ENCODE measurements at places on chromosomes 1 and 21.

DNA sequence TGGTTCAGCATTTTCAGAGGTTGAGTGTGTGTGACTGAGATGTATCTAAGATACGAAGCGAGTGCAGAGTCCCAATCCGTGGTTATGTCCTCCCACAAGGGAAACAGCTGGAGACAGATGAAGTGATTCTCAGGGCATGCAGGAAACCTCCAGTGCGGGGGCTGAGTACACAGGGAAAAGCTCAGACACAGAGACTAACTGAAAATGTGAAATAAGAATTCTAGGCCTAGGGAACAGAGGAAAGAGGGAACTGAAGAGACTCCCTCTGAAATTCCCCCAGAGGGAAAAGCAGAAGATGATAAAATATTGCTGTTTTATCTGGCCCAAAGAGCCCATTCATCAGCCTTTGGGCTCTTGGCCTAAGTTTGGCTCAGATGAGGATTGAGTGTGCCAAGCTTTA is 116.8 kb downstream of the LRRC53 start:
- DNase-seq = no peak

DNA sequence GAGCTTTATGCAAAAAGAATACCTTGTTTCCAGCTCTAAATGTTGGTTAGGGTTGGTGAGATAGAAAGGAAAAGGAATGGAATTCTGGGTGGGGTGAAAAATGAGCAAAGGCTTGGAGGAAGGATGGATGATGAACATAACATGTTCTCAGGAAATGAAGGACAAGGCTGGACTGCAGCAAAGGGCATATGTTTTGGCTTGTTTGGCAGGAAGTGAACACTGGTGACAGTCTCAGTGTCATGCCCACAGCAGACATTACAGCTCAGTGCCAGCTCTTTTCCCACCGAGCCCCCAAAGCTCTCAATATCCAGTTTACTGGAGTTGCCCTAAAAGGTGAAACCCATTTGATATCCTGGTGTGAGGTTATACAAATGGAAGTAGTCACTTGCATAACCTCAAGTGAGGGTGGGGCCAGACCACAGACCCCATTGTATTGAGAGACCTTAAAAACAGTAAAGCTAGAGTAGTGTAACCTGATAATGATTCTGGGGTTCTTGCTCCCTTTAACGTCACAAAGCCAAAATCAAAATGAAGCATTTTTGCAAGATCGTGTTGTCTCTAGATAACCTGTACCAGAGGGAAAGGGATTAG is 270.6 kb downstream of the NFIA start:
- no peak for DNase-seq

DNA sequence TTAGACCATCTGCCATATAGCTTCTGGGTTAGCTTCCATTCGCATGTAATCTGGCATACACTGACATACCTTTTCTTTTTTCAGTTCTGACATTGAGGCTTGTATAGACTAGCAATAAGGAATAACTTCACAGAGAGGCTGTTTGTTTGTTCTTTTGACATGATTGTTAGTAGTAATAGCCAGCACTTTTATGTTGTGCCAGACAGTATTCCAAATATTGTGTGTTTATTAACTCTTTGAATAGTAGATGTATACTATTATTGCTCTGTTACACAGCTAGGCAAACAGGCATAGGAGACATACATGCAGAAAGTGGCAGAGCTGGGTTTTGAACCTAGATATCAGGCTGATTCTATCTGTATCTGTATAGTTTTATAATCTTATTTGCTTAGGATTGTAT is 12.6 kb downstream of the SMG7 start:
- DNase-seq = no peak

GRCh38 chr1:168939110-168939946 is 167.2 kb upstream of the ATP1B1 start:
- no peak for DNase-seq

- DNase-seq = no peak
Observed at GRCh38 chr1:96688767-96689166, 32.8 kb upstream of the PTBP2 start.

- no peak for DNase-seq
Observed at GRCh38 chr1:220001095-220001501, 45.2 kb downstream of the EPRS1 start.

- no peak for DNase-seq
Observed at GRCh38 chr1:207703712-207704111, 48.1 kb upstream of the CD46 start.

- DNase-seq = no peak
Observed at GRCh38 chr1:224559981-224560728, 56.0 kb upstream of the CNIH3 start.

DNA sequence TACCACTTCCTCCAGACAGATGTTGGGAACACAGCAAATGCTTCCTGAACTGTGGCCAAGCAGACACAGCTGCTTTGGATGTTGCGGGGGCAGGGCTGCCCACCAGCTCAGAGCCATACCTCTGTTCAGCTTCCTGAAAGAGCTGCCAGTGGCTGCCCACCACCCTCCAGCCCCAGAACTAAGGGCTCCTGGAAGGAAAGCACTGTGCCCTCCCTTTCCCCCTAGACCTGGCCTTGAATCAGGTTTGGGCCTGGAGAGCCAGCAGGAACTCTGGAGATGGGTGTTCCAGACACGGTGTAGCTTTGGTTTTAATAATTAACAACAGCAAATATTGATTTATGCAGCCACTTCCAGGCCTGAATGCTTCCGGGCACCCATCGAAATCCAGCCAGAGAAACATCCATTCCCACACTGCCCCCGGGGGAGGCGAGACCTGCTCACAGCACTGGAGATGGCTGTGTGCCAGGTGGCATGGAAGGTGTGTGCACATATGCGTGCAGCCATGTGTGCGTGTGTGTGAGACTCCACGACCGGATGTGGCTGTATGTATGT is 45.7 kb downstream of the RAP1GAP start:
- DNase-seq = no peak

DNA sequence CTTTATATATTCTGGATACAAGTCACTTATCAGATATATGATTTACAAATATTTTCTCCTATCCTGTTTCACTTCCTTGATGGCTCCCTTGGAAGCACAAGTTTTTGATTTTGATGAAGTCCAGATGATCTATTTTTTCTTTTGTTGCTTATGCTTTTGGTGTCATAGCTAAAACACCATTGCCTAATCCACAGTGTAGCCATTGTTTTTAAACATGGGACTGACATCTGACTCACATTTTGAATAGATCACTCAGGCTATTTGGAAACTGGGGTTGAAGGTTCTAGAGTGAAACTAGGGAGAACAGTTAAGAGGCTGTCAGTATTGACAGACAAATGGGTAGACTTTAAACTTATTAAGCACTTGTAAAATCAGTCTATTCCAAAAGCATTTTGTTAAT is 16.6 kb downstream of the AK4 start:
- DNase-seq = no peak

- no peak for DNase-seq
Observed at GRCh38 chr1:91765880-91766443, 120.0 kb downstream of the TGFBR3 start.

- no peak for DNase-seq
Observed at GRCh38 chr1:14738235-14738634, 139.8 kb downstream of the KAZN start.

DNA sequence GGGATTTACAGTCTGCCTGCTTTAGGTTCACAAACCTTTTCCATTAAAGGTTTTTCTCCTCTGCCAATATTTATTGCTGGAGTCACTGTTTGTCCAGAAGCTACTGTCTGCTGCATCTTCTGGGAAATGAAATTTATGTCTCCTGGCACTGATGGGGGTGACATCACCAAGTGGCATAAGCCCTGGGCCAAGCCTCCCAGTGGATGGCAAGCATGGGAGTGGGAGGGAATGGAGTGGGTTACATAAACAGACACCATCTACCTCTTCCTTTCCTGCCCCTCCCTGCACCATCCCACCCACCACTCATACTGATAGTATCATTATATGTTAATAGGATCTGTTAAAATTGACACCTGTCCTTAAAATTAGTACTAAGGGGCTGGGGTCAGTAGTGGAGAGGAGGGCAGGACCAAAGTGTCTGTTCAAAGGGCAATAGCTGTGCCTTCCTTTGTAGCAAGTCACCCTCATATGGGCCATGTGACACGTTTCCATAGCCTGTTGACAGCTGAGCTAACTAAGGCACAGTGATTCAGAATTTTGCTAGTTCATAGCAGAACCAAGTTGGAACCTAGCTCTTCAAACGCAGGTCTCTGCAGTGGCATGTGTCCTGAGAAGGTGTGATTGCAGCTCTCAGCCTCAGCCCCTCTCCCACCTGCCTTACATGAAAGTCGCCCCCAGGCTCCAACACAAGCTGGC is 71.0 kb downstream of the MAB21L3 start:
- no peak for DNase-seq

- DNase-seq = no peak
Observed at GRCh38 chr1:154572468-154573167, 5.0 kb downstream of the CHRNB2 start.

GRCh38 chr1:65525266-65526048 is 105.0 kb downstream of the LEPR start:
- DNase-seq = no peak
